Endodermal cell (in vitro differentiated cells): ENCODE measurements at places on chromosomes 7 and 10. TPM values are rescaled to one million over a fixed set of nuclear protein-coding genes. Genes with fewer than 3 reads are reported as not detected.
A peak's percentile ranks its signal among the peaks of the same experiment; 100 is the strongest.

The MLXIPL gene
- total RNA-seq: 45.8 to 63.2 TPM (median 58.0 TPM) in 3 replicates

The C10orf62 gene
- not detected in 3 replicates for total RNA-seq

- H3K27me3 ChIP-seq: no peaks in the 10 kb centered on the region
- H3K27ac ChIP-seq: no peak overlapping the region
- no peaks in the 10 kb centered on the region for H3K4me1 ChIP-seq
- H3K4me3 ChIP-seq: no peak overlapping the region
- peaks cover 34% of the 10 kb centered on the region for H3K36me3 ChIP-seq
Observed at GRCh38 chr10:317271-317769, 182.1 kb downstream of the ZMYND11 start.

DNA sequence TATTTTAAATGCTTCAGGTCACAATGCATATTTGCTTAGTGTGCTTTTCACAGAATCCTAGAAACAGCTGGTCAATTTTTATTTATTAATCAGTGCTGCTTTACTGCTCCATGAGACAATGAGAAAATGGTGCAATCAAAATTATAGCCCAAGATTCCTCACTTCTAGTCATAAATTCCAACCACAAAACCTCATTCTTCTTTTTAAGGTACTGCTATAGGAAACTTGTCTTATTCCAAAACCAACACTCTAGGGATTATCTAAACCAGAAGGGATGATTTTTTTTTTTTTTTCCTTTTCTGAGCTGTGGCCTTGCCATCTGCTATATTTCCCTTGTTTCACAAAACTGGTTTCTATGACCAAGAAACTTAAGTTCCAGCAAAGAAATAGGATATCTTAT, 64.0 kb upstream of the SEMA3A start:
- DNase-seq: no peak
- H3K36me3 ChIP-seq: no peaks in the 10 kb centered on the region
- H3K27me3 ChIP-seq: no peaks in the 10 kb centered on the region
- no peaks in the 10 kb centered on the region for H3K4me1 ChIP-seq
- no peak overlapping the region for H3K27ac ChIP-seq
- H3K4me3 ChIP-seq: no peak overlapping the region

DNA sequence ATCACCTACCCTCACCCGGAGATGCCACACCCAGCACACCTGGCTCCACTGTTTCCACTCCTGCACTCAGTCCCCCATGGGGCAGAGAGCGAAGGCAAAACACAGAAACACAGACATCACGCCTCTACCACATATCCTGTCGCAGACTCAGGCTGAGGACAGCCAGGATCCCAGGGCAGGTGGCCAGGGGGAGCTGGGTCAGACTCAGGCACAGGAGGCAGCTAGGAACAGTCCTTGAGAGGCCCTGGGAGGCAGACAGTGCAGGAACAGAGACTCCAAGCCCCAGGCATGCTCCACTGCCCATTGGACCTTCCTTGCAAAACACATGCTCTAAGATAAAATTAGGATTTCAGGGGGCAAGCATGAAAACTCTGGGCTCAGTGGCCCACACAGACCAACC, 154.4 kb upstream of the C7orf33 start:
- no peak for DNase-seq
- H3K36me3 ChIP-seq: no peaks in the 10 kb centered on the region
- H3K27ac ChIP-seq: no peak overlapping the region
- no peaks in the 10 kb centered on the region for H3K4me1 ChIP-seq

DNA sequence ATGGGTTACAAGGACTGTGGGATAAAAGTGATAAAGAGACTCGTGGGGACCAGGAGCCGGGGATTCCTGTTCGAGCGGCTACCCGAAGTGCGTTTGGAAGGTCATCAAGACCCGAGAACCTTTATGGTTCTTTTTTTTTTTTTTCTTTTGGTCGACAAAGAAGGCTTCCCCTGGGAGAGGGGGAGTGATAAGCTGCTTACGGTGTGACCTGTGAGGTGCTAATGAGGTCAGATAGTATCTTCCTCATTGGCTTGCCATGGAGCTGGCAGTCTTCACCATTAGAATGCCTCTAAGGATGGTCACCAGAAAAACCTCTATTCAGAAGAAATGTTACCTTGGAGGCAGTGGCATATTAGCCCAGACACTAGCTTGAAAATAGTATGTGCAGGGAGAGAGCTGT, 92.3 kb upstream of the STEAP4 start:
- no peaks in the 10 kb centered on the region for H3K36me3 ChIP-seq
- H3K4me3 ChIP-seq: no peak overlapping the region
- DNase-seq: peak; percentile 52
- no peaks in the 10 kb centered on the region for H3K27me3 ChIP-seq
- H3K27ac ChIP-seq: no peak overlapping the region

The STRIP2 gene
- total RNA-seq: 13.8 and 15.8 TPM in 2 replicates

- no peak overlapping the region for H3K27ac ChIP-seq
- H3K4me3 ChIP-seq: no peak overlapping the region
- no peaks in the 10 kb centered on the region for H3K36me3 ChIP-seq
- H3K4me1 ChIP-seq: peaks cover 3% of the 10 kb centered on the region
- H3K27me3 ChIP-seq: no peaks in the 10 kb centered on the region
Observed at GRCh38 chr7:68718097-68718551, 880.2 kb upstream of the AUTS2 start.
